Activated naive CD4-positive, alpha-beta T cell treated with anti-CD3 and anti-CD28 coated beads, Interleukin-2, amount 10 ng/mL, durations not matched to agents 5 hours and 36 hours (primary cell): ENCODE measurements at places on chromosomes 7 and 10. TPM values are rescaled to one million over a fixed set of nuclear protein-coding genes. Genes with fewer than 3 reads are reported as not detected.

FBXO24 gene
- 0.86 TPM for total RNA-seq

SFXN4 gene
- 25.7 TPM for total RNA-seq

IL6 gene
- total RNA-seq: 7.1 TPM

HOXA7 gene
- total RNA-seq: not detected

CREM gene
- total RNA-seq: 61.9 TPM
